ENCODE measurements at places on chromosomes 4 and X.

- DNase-seq = no peak
Observed at GRCh38 chr4:57424232-57424897, 314.2 kb upstream of the IGFBP7 start.

- DNase-seq = no peak
Observed at GRCh38 chr4:138199568-138200235, 42.4 kb downstream of the SLC7A11 start.

- no peak for DNase-seq
Observed at GRCh38 chr4:26201120-26201519, 119.7 kb upstream of the RBPJ start.

GRCh38 chr4:26812049-26812714, 48.5 kb upstream of the STIM2 start:
- no peak for DNase-seq

GRCh38 chrX:120308959-120309872, 2.0 kb downstream of the TMEM255A start:
- peak; percentile 40 for DNase-seq

GRCh38 chrX:23372220-23372902, 37.7 kb downstream of the PTCHD1 start:
- no peak for DNase-seq

DNA sequence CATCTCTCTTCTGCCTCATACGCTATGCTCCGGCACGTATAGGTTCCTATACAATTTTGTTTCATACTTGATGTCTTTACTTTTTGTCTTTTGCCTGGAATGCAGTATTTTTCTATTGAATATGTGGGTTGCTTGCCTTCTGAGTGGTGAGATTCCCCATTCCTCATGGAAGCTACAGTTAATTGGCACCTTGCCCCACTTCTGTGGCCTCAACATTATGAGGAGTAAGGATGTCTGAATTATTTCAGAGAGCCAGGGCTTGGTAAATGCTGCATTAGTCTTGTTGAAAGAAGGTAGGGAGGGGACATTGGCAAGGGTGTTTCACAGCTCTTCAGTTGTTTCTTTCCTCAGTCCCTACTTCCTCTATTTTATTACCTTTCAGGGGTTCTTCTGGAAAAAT, 23.0 kb downstream of the CDKL5 start:
- no peak for DNase-seq

DNA sequence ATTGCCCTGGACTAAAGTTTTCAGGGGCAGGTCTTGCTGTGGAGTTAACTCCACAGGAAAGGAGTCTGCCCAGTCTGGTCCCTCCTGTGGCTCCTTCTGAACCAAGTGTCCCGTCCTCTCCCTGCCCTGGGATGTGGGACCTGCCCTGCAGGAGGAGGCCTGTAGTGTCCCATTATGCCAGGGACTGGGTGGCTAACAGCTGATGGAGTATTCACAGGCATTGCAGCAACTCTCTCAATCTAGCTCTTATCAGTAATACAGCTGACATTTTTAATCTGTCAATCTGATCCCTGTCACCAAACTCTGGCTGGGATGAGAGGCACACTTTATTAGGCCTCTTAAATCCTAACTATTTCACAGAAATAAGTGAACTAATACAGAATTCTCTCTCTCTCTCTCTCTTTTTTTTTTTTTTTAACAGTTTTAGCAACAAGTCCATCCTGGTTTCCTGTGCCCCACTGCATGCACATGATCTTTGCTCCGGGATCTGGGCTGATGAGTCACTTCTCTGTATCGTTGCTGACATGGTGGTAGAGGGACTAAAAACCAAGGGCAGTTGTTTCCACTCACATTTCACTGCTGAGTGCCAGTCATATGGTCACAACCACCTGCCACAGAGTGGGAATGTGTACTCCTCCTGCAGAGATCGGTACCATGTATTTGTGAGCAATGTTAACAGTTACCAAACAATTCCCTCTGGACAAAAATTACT, 39.1 kb downstream of the HAND2 start:
- no peak for DNase-seq

- DNase-seq = no peak
Observed at GRCh38 chr4:168732714-168733113, 235.9 kb downstream of the PALLD start.

DNA sequence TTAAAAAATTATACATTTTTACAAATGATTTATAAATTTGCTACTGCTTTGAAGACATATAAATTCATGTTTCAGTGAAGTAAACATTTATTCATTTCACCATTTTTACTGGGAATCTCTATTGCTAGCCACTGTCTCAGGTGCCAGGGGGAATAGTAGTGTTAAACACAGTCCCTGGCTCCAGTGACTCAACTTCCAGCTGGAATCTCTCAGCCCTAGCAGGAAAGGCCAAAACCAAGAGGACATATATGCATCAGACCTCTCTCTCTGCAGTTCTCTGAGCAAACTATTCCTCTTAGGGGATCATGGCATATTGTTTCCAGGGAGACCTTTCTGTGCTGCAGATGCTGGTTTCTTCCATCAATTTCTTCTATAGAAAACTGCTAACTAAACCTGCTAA, 1009.0 kb upstream of the LCORL start:
- DNase-seq = no peak

GRCh38 chrX:106039920-106040319, 1.4 kb upstream of the SERPINA7 start:
- DNase-seq = no peak

GRCh38 chr4:83793481-83793880, 257.6 kb downstream of the GPAT3 start:
- DNase-seq = no peak

All from stimulated activated CD4-positive, alpha-beta T cell treated with anti-CD3 and anti-CD28 coated beads, Interleukin-1b, Interleukin-23, amount 100 ng/mL, for 4 hours (primary cell).